BJ (cell line): ENCODE measurements at places on chromosomes 6 and 20.

DNA sequence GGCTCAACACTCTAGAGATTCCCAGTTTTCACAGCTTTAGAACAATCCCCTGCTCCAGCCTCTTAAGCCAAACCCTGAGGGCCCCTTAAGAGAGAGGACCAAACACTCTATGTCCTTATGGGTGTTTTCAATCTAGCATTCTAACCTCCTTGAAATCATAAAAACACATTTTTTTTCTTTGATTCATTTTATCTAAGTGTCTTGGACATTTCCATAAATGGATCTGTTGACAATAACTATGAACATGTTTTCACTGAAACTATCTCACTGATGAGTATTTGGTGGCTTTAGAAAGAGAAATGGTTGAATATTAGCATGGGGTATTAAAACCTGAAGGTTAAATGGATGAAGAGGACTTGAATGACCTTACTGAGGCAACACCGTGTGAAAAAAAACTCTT is 27.6 kb upstream of the PDE7B start:
- no peak for DNase-seq

DNA sequence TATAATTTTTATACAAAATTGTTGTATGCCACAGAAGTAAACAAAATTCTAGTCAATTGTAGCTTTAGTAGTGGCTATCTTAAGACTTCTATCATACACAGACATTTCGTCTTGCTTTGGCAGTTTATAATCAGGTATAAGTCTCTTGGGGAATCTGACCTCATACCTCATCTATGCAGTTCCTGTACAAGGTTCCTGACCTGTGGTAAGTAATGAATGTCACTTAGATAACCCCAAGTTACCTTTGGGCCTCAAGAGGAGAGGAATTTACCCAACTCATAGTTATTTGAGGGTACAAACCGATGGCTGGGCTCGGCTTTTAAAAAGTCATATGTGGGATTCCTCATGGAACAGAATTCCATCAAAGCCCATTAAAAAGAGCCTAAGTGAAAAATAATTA is 58.8 kb upstream of the UNC93A start:
- no peak for DNase-seq

GRCh38 chr6:85404564-85405174 is 45.2 kb upstream of the NT5E start:
- DNase-seq, result peak; percentile 74

DNA sequence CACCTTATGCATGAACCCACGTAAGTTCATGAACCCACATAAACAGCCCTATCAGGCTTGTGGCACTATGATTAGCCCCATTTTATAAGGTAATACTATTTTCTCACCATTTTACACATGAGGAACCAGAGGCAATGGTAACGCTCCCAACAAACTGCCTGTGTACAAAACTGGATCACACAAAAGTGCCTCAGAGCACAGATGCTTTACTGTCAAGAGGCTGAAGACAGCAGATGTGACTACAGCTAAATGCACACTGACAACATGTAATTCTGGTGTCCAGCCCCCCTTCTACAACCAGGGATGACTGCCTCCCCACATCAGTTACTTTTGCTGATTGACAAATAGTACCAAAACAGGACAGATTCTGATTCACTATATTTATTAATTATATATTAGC is 69.6 kb downstream of the GMDS start:
- DNase-seq, result no peak

GRCh38 chr20:62050166-62051120 is 15.2 kb downstream of the TAF4 start:
- no peak for DNase-seq

DNA sequence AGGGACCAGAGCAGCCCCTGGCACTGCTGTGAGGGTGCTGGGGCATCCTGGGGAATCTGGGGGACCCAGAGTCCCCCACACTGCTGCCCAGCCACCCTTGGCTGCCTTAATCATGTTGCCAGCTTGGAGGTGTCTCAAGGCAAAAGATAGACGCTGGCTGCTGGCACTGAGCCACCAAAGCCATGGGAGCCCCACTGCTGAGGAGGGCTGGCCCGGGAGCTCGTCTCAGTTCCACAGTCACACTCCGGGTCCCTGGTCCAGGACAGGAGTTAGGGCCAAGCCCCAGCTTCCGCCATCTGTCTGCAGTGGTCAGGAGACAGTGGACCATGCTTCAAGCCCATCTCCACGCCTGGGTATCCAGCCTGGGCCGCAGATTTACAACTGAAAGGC is 41.0 kb upstream of the HMGA1 start:
- DNase-seq, result no peak

GRCh38 chr6:163036160-163036645 is 308.4 kb downstream of the PACRG start:
- no peak for DNase-seq

GRCh38 chr6:119241111-119241465 is 108.5 kb downstream of the MAN1A1 start:
- peak; percentile 18 for DNase-seq

DNA sequence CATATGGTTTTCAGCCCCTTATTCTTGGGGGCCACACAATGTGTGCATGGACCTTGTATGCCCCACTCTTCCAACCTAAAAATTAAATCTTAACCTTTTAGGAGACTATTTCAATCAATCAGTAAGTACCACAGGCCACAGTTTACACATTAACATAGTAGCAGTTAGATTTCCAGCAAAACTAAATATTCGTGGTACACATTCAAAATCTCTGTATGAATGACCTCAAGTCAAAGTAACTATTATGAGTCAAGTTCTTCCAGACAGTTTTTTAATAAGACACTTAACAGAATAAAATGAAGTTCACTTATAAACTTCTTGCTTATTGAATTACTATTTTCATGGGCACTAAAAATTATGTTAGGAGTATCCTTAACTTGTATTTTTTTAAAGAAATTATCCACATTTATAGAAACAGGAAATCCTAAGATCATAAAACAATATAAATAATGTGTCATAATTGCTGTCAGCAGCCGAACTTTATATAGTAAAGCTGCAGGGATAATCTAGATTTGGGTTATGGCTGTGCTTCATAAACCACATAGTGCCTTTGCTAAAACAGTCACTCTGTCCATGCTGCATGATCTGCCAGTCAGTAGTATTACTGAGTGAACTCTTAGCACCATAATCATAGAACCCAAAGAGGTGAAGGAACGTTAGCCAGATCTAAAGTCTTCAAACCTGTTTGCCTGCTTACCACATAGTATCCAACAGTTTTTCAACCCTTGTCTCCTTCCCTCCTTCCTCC is 21.7 kb downstream of the SEC63 start:
- DNase-seq, result no peak

DNA sequence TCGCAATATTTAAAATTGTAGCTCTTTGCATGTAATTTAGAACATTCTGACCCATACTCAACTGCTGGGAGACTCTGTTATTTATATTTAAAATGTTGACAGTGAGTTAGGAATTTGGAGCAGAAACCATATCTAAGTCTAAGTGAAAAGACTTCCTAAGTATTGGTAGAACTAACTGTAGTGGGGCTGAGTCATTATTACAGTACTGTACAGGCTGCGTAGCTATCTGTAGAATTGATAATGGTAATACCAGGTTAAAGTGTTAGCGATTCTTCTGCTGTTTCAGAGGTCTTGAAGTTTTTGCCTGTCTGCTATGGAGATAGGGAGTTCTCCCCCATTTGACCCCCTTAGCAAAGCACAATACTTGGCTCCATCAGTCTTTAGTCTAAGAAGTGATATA is 3.6 kb downstream of the TOP1 start:
- DNase-seq, result no peak
